ENCODE measurements at places on chromosomes 5 and 9. TPM values are rescaled to one million over a fixed set of nuclear protein-coding genes. Genes with fewer than 3 reads are reported as not detected.

- no peaks in the 10 kb centered on the region for H3K36me3 ChIP-seq
- no peaks in the 10 kb centered on the region for H3K27me3 ChIP-seq
- no peak overlapping the region for H3K4me3 ChIP-seq
- no peak for DNase-seq
Observed at GRCh38 chr9:81566074-81566698, 123.2 kb downstream of the TLE1 start.

DNA sequence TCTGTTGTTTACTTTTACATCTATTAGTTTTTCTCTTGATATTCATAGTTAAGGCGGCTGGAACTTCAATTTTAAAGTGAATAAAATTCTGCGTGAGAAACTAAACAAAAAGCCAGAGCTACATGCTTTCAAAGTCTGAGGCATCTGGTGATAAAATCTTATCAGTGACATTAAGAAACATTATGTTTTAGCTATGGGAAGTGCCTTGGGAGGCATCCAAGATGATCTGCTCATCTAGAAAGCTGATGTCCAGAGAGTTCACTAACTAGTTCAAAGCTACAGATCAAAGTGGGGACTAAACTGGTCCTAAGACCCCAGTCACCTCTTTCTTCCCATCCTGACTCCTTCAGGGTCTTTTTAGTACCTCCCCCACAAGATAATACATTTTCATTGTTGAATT lies 37.2 kb downstream of the MRPS27 start:
- H3K36me3 ChIP-seq = no peaks in the 10 kb centered on the region
- peak; percentile 46 for DNase-seq
- no peaks in the 10 kb centered on the region for H3K27me3 ChIP-seq
- H3K4me1 ChIP-seq = peaks cover 36% of the 10 kb centered on the region

DNA sequence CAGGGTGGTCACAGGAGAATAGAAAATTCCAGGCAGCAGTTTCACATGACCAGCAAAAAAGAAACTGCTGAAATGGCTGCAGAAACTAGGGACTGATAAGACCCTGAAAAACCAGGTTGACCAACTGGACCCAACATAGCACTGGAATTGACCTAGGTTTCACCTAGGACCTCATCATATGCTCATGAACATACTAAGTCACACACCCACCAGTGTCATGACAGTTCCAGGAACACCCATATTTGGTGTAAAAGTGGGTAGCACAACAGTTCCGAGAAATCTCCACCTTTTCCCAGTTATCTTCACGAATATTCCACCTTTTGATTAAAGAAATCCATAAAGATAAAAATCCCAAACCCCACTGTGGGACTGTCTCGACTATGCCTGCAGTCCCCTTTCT lies 182.2 kb downstream of the AGTPBP1 start:
- H3K27ac ChIP-seq = no peak overlapping the region
- DNase-seq = no peak
- no peaks in the 10 kb centered on the region for H3K4me1 ChIP-seq
- H3K27me3 ChIP-seq = no peaks in the 10 kb centered on the region
- no peaks in the 10 kb centered on the region for H3K36me3 ChIP-seq
- H3K4me3 ChIP-seq = no peak overlapping the region

- no peak overlapping the region for H3K4me3 ChIP-seq
- H3K4me1 ChIP-seq = no peaks in the 10 kb centered on the region
- H3K36me3 ChIP-seq = no peaks in the 10 kb centered on the region
- peak; percentile 10 for DNase-seq
- no peaks in the 10 kb centered on the region for H3K27me3 ChIP-seq
Observed at GRCh38 chr5:3139499-3139931, 388.0 kb upstream of the IRX2 start.

DNA sequence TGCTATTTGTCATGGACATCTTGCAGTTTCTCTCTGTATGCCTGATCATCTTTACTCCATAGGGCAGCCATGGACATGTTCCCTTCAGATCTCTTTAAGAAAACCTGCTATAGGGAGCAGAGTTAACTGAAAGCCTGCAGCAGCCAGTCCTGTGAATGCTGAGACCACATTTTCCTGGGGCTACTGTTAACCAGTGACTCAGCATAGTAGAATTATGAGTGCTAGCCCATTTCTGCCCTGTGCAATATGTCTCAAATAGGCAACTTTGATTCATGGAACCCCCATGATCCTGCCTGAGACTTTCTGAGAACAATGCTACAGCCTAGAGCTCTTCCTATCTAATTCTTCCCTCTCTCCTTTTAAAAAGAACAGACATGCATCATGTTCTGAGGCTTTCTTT lies 624.2 kb downstream of the CHSY3 start:
- no peaks in the 10 kb centered on the region for H3K36me3 ChIP-seq
- H3K4me1 ChIP-seq = no peaks in the 10 kb centered on the region
- no peaks in the 10 kb centered on the region for H3K27me3 ChIP-seq

Gene SLC34A1
- not detected for polyA plus RNA-seq

Gene EDIL3
- polyA plus RNA-seq = 17.7 TPM

Gene FXN
- polyA plus RNA-seq = 22.0 TPM
